ENCODE measurements at places on chromosomes 3 and 15.

GRCh38 chr15:44647036-44647435, 16.4 kb downstream of the SPG11 start:
- no peak for DNase-seq

- DNase-seq, result no peak
Measured at GRCh38 chr15:73397461-73397860, 28.7 kb upstream of the HCN4 start.

DNA sequence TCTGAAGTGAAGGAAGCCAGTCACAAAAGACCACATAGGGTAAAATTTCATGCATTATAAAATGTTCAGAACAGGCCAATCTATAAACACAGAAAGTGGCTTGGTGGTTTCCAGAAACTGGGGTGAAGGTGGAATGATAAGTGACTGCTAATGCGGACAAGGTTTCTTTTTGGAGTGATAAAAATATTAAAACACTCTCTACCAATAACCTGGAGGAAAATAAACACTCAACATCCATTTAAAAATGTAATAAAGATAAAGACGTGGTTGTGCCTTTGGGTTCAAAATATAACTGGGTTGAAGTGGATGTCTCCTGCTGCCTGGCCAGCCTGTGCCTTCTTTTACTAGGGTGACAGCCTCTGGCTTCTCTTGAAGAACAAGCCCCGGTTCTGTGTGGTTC, 70.9 kb upstream of the GCNT3 start:
- DNase-seq, result no peak

DNA sequence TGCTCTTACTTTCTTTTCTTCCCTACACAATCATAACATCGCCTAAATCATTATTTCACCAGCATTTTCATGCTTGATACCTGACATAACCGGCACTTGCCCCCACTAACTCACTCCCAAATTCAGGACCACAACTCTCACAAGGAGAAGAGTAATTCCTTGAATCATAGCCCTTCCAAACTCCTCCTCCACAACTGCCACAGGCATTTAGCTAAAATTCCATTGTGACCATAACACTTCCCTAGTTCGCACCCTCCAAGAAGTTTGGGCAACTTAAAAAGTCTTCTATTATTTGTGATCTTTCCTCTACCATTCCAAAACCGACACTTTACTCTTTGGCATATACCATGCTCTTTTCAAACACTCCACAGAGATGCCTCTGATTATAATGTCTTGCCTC, 59.4 kb upstream of the XRN1 start:
- DNase-seq, result no peak

- no peak for DNase-seq
Measured at GRCh38 chr3:156661155-156661554, 13.2 kb upstream of the TIPARP start.

DNA sequence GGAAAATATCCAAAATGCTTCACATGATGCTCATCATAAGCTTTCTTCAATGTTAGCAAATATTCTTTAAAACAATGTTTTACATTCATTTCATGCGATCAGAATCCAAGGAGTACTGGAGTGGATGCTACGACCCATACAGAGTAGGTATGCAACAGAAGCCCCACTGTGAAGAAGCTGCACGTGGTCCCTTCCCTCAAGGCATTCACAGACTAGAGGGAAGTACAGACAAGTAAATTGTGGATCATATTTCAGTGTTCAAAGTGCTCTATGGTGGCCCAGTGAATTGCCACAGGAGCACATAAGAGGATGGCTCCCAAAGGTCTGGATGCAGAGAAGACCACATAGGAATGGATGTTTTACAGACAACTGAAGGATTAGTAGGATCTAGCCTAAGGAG, 789.9 kb downstream of the IGSF11 start:
- no peak for DNase-seq

GRCh38 chr15:80906159-80906766, 83.4 kb downstream of the MESD start:
- no peak for DNase-seq

- no peak for DNase-seq
Measured at GRCh38 chr3:57733790-57734189, 22.3 kb upstream of the SLMAP start.

GRCh38 chr3:126491221-126492013, 15.7 kb upstream of the ZXDC start:
- DNase-seq, result no peak

GRCh38 chr3:190809351-190809750, 53.1 kb downstream of the GMNC start:
- no peak for DNase-seq

DNA sequence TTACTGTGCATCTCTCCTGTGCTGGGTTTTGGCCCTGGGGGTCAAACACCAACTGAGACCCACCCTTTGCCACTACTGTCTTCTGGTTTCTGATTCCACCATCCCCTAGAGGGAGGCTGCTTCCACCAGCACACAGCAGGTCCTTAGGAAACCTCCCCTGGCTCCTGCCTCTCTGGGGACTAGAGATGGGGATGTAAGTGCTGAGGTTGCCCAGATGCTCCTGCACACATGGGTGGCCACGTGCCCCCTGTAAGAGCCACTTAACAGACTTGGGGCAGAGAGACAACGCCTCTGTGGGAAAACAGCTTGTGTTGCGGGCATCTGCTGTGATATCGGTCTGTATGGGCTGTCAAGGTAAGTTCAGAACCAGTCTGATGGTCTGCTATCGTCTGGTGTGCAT, 83.4 kb downstream of the ATP2B2 start:
- no peak for DNase-seq

DNA sequence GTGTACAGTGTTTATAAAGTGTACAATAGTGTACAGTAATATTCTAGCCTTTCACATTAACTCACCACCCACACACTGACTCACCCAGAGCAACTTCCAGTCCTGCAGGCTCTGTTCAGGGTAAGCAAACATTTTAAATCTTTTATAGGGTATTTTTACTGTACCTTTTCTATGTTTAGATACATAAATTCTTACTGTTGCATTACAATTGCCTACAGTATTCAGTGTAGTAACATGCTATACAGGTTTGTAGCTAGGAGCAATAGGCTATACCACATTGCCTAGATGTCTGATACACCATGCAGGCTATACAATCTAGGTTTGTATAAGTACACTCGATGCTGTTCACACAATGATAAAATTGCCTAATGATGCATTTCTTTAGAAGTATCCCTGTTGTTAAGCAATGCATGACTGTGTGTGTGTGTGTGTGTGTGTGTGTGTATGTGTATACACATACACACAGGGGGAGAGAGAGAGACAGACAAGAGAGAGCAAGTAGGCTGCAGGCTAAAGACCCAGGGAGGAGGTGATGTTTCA, 72.5 kb upstream of the PRR23C start:
- DNase-seq, result peak; percentile 14

DNA sequence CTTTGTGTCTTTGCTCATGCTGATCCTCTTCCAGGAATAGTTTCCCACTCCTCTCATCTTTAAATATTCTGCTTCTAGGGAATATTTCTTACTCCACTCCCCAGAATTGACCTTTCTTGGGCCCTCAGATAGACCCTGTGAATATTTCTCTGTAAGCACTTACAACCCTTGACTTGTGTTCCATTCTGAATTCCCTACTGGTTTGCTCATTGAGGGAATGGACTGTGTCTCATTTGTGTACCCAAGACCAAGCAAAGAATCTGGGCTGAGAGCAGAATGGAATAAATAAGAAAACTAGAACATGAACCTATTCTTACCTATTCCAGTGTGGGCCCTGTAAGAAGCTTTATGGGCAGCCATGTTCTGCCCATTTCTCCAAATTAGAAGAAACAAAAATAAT, 72.7 kb upstream of the TSPAN3 start:
- DNase-seq, result no peak

GRCh38 chr15:33293713-33294334, 16.9 kb upstream of the RYR3 start:
- DNase-seq, result no peak

DNA sequence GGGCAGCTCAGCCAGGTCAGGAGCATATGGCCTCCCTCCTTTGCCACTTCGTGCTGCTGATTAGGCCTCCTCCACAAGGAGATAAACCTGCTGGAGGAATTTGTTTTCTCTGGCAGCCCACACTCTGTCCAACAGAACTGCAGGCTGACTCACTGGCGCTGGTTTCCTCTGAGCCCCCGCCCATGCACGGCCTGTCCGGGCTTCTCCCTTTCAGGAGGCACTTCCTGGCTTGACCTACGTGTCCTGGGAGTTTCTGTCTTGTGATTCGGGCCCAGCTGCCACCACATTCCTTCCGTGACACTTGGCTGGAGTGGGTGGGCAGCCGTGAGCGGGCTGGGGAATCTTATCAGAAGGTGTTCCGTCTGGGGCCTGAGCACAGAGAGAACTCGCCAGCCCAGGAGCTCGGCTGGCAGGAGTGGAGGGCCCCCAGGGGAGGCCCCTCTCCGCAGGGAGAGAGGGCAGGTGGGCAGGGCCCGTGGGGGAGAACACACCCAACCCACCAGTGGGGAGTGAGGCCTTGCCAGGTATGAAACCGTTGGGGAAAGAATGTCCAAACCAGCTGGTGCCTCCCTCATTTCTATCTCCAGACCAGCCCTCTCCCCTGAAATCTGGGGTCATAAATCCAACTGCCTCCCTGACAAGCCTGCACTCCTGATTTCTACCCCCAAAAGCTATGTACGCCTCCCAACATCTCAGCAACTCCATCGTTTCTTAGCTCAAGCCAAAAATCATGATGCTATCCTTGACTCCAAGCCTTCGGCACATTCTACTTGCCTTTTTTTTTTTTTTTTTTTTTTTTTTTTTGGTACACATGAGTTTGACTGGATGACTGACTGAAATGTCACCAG, 110.6 kb upstream of the MEF2A start:
- DNase-seq, result peak; percentile 71

DNA sequence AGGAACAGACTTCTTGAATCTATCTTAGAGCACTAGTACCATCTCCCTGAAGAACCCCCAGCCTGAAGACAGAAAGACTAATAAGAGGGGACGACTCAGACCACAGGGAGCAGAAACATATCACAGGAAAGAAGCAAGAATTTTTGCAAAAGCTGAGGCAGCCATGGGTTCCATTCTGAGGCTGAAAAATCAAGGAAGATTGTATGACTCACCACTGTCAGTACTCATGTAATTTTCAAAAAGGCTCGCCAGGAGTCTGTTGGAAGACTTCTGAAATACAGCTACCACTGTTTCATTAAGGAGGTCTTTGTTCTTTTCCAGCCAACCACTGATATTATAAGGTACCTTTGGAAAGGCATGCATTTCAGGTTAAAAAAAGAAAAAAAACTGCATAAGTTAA, 47.5 kb downstream of the MYH15 start:
- no peak for DNase-seq

DNA sequence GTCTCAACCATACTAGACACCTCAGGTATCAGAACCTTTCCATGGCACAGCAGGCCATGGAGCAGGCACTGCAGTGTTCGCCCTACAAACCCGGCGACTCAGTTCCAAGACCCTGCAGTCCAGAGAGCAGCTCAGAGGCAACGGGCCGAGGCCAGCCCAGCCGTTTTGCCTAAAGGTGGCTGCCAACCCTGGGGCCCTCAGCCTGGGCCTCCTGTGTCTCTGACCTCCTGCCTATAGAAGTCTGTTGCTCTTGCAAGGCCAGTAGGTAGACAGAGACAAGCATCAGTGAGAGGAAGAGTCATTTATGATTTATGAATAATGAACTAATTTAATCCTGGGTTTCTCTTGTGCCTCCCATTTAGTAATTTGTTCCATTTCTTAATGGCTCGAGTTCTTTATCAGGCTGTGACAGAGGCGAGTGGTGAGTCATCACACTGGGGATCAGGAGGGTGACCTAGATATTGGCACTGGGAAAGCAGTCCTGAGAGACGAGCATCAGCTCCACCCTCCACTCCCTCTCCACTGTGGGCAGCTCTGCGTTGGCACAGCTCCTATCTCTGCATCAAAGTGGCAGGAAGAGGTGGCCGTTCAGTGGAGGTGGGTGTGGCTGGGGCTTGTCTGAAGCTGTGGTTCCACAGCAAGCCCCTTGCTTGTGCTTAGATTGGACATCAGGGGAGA, 79.8 kb downstream of the ABHD5 start:
- DNase-seq, result peak; percentile 49

DNA sequence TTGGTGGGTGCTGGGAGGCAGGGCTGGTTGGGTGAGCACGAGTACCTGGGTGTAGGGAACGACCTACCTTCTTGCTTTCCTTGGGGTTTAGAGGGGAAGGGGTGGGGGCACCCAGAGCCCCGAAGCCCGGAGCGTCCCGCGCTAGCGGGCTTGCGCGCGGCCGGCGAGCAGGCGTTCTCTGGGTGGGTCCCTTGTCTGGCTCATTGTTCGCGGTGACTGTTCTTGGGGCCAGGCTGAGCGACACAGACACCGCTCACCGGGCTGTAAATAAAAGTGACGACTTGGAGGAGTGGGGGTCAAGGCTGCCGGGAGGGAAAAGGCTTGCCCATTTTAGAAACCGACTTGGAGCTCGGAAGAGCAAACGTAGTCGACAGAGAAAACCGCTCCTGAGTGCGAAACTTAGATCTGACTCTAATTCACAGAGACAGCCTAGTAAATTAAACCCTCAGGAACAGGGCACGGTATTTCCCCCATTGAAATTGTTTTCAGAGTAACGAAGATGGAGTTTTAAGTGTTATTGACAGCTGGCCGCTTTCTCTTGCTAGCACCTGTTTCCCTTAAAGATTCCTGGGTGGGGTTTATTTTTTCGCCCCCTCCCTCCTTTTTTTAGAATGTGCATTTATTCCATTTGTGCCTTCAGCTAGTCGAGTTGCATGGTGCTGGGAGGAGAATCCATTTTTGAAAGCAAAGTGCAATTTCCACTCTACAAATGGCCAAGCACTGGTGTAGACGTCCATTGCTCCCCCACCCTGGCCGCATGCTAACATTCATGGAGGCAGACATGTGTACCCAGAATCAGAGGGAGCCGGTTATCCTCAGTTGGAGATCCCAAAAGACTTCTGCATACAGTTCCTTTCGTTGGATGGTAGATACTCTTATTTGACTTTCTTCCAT, 532.1 kb upstream of the SEMA6D start:
- DNase-seq, result no peak

DNA sequence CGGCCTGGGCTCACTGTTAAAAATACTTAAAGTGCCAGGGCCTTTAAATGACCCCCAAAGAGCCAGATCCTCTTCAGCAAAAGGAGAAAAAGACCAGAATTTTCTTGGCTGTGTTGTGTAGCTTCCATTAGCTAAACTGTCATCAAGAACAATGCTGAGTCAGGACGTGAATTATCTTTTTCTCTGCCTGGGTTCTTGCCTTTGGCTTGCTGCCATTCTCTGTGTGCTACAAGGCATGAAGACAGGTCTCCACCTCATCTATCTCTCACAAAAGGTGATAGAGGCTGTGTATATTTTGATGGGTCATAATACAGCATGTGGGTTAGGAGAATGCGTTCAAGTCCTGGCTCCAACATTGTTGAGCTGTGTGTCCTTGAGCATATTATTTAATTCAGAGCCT, 52.4 kb upstream of the SELENOK start:
- DNase-seq, result no peak

- no peak for DNase-seq
Measured at GRCh38 chr3:63538919-63539318, 113.6 kb upstream of the SNTN start.

Measured in T1000 (cell line).